ENCODE measurements at places on chromosomes 13 and 19. TPM values are rescaled to one million over a fixed set of nuclear protein-coding genes. Genes with fewer than 3 reads are reported as not detected.

DNA sequence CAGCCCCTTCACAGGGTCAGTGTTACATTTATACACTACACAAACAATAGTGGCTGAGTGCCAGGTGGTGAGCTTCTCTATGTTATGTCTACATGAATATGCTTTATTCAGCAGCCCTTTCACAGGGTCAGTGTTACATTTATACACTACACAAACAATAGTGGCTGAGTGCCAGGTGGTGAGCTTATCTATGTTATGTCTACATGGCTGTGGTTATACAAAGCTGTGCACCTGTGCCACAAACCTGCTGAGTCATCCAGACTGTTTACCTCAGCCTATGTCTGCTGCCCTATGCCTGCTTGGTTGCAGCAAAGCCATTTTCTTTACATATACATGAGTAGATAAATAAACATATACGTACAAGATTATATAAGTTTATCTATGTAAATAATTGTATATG is 76.5 kb downstream of the ZNF726 start:
- H3K27ac ChIP-seq: no peak overlapping the region
- no peaks in the 10 kb centered on the region for H3K36me3 ChIP-seq
- H3K4me3 ChIP-seq: no peak overlapping the region
- no peaks in the 10 kb centered on the region for H3K27me3 ChIP-seq
- no peak for DNase-seq
- H3K4me1 ChIP-seq: peaks cover 13% of the 10 kb centered on the region

- H3K36me3 ChIP-seq: no peaks in the 10 kb centered on the region
- no peak overlapping the region for H3K27ac ChIP-seq
- no peaks in the 10 kb centered on the region for H3K27me3 ChIP-seq
- no peaks in the 10 kb centered on the region for H3K4me1 ChIP-seq
- no peak overlapping the region for H3K4me3 ChIP-seq
- no peak for DNase-seq
Measured at GRCh38 chr13:78700121-78700910, 41.4 kb upstream of the OBI1 start.

DNA sequence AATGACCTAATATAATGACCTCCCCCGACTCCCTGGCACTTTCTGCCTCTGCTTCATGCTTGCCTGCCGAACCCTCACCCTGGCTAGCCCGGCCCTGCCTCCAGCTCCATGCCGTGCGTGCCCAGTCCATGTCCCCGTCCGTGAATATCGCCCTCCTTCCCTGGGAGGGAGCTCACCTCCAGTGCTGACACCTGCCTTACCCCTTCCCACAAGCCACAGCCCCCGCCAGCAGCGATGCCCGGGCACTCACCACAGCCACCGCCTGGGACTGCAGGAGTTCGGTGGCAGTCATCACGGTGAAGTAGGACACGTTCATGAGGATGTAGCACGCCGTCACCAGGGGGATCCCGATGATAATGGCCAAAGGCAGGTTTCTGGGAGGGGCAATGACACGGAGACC is 10.0 kb downstream of the SLC7A9 start:
- no peak for DNase-seq
- H3K4me1 ChIP-seq: no peaks in the 10 kb centered on the region
- no peaks in the 10 kb centered on the region for H3K36me3 ChIP-seq
- H3K4me3 ChIP-seq: no peak overlapping the region
- no peak overlapping the region for H3K27ac ChIP-seq
- H3K27me3 ChIP-seq: no peaks in the 10 kb centered on the region

DNA sequence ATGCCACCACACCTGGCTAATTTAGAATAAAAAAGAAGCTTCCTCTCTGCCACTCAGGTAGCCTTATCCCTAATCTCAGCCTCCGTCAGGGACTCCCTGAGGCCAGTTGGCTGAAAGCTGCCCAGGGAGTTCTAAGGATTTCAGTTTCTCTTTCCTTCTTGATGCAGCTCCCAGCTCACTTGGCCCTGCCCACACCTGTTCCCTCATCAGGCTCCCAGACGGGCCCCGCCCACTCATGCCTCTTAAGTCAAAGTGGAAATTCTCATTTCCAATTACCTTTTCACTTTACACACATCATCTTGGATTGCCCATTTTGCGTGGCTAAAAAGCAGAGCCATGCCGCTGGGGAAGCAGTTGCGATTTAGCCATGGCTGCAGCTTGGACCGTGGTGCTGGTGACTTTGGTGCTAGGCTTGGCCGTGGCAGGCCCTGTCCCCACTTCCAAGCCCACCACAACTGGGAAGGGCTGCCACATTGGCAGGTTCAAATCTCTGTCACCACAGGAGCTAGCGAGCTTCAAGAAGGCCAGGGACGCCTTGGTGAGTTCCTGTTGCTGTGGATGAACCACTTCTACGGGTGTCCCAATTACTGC is at the start of gene IFNL1:
Gene IFNL1, plus strand, starts transcription at position 353 of the 591 bp plus-strand sequence. Its CDS starts 15 bp downstream, at position 368.
- peaks cover 19% of the 10 kb centered on the region for H3K27me3 ChIP-seq
- no peaks in the 10 kb centered on the region for H3K36me3 ChIP-seq
- peak within 1 kb of the TSS; percentile 69 for H3K27ac ChIP-seq

GRCh38 chr13:44764302-44764692 is 188.2 kb upstream of the TSC22D1 start:
- no peak overlapping the region for H3K4me3 ChIP-seq
- peaks cover 3% of the 10 kb centered on the region for H3K27me3 ChIP-seq
- peaks cover 17% of the 10 kb centered on the region for H3K4me1 ChIP-seq
- no peak for DNase-seq
- H3K36me3 ChIP-seq: no peaks in the 10 kb centered on the region

- no peak for DNase-seq
- no peaks in the 10 kb centered on the region for H3K36me3 ChIP-seq
- H3K27ac ChIP-seq: no peak overlapping the region
- H3K4me1 ChIP-seq: no peaks in the 10 kb centered on the region
Measured at GRCh38 chr13:83592095-83592494, 290.2 kb downstream of the SLITRK1 start.

DNA sequence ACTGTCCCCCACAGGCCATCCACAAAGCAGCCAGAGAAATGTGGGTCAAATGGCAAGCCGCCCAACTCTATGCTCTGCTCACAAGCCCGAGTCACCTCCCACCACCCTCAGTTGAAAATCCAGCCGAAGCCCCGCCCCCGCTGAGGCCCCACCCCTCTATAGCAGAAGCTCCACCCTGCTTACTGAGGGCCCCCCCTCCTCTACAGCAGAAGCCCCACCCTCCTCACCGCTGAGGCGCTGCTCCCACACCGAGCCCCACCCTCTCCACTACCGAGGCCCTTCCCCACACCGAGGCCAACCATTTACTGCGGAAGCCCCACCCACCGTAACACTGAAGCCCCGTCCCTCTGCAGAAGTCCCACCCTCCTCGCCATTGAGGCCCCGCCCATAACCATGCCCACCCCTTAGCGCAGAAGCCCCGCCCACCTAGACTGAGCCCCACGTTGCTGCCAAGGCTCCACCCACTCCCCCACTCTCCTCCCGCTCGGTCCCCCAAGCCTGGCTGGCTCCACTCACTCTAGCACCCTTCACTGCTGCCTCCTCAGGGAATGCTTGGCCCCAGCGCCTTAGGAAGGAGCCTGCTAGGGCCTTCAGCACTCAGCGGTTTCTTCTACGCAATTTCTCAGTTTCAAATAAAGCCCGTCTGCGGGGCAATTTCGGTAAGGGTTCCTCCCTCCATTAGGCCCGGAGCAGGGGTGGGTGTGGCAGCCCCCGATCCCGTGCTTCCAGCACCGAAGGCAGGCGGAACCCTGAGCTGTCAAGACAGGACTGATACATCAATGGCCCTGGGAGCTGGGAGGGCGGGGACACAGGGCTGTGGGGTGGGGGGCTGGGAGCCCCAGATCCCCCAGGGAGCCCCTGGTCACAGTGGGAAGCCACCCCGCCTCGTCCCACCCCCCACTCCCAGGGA is 9.0 kb upstream of the MYDGF start:
- peak; percentile 25 for DNase-seq
- no peaks in the 10 kb centered on the region for H3K4me1 ChIP-seq
- H3K27me3 ChIP-seq: no peaks in the 10 kb centered on the region
- no peak overlapping the region for H3K4me3 ChIP-seq

DNA sequence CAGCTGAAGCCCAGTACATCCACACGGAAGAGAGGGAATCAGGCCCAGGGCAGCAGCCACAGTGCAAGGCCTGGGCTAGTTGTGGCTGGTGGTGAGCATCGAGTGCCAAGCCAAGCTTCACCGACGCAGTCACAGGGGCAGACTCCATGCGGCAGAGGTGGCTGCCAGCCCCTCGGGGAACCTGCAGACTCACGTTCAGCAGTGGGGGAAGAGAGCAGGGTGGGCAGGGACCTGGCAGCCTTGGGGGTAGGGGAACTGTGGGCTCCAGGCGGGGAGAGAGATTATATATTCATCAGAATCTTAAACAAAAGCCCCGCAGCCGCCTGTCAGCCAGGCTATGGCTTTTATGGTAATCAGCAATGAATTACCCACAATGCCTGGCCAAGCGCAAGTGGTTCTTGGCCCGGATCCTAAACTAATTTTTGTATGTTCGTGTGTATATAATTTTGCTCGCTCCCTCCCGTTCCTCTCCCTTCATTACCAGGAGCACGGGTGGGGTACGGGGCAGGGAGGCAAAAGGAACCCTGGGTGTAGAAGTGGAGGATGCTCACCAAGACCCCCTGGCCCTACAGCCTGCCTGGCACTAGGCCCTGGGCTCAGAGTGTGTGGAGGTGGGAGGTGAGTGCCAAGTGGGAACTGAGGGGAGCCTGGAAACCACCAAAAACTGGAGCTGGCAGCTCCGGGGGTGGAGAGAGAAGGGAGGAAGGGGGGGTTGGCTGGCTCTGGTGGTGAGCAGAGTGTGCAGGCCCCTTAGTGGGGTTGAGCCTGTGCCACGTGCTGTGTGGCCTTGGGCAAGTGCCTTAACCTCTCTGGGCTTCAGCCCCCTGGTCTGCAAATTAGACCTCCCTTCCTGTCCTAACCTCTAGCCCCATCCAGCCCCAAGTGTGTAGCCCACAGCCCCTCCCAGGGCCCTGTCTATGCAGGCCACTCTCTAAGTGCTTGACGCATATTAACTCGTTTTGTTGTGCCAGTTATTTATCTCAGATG is 31.9 kb downstream of the PTPRS start:
- H3K4me3 ChIP-seq: no peak overlapping the region
- no peak for DNase-seq
- H3K4me1 ChIP-seq: no peaks in the 10 kb centered on the region
- H3K36me3 ChIP-seq: no peaks in the 10 kb centered on the region
- peaks cover 7% of the 10 kb centered on the region for H3K27me3 ChIP-seq

GRCh38 chr13:110238818-110239195 is 68.2 kb downstream of the COL4A1 start:
- H3K27me3 ChIP-seq: peaks cover 18% of the 10 kb centered on the region
- no peak for DNase-seq
- no peak overlapping the region for H3K27ac ChIP-seq
- H3K36me3 ChIP-seq: no peaks in the 10 kb centered on the region
- no peak overlapping the region for H3K4me3 ChIP-seq

GRCh38 chr19:39265321-39265916 is 2.8 kb upstream of the IFNL2 start:
- H3K4me1 ChIP-seq: no peaks in the 10 kb centered on the region
- no peaks in the 10 kb centered on the region for H3K36me3 ChIP-seq
- DNase-seq: no peak
- H3K27me3 ChIP-seq: peaks cover 35% of the 10 kb centered on the region
- H3K27ac ChIP-seq: no peak overlapping the region

GRCh38 chr13:65638572-65639168 is 1591.5 kb downstream of the PCDH9 start:
- H3K27me3 ChIP-seq: no peaks in the 10 kb centered on the region
- no peak for DNase-seq
- no peaks in the 10 kb centered on the region for H3K36me3 ChIP-seq
- H3K4me3 ChIP-seq: no peak overlapping the region
- no peaks in the 10 kb centered on the region for H3K4me1 ChIP-seq
- H3K27ac ChIP-seq: no peak overlapping the region

- peaks cover 9% of the 10 kb centered on the region for H3K36me3 ChIP-seq
- no peak within 1 kb of the TSS for H3K27ac ChIP-seq
- no peak for DNase-seq
- no peak within 1 kb of the TSS for H3K4me3 ChIP-seq
- H3K4me1 ChIP-seq: peaks cover 29% of the 10 kb centered on the region
Measured at GRCh38 chr19:55149078-55150003, at the start of gene TNNT1. Gene TNNT1, minus strand, starts transcription at chr19:55149206. Its CDS starts 2,049 bp downstream, at chr19:55147157.

DNA sequence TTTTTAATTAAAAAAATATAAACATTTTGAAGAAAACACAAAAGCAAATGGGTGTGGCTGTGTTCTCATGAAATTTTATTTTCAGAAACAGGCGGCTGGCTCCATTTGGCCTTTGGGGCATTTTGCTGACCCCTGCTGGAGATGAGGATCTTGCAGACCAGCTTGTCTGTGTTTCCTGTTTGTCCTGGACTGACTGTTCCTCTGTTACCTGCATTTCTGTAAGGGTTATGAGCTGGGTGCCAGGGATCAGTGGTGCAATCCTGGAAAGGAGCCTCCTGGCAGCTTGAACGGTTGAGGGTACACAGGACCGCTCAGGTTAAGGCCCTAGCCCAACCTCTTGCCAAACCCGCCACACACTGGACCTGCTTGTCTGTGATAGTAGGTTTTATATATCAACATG is 49.9 kb downstream of the ZNF787 start:
- no peak overlapping the region for H3K4me3 ChIP-seq
- DNase-seq: no peak
- H3K4me1 ChIP-seq: peaks cover 10% of the 10 kb centered on the region
- H3K27me3 ChIP-seq: no peaks in the 10 kb centered on the region

DNA sequence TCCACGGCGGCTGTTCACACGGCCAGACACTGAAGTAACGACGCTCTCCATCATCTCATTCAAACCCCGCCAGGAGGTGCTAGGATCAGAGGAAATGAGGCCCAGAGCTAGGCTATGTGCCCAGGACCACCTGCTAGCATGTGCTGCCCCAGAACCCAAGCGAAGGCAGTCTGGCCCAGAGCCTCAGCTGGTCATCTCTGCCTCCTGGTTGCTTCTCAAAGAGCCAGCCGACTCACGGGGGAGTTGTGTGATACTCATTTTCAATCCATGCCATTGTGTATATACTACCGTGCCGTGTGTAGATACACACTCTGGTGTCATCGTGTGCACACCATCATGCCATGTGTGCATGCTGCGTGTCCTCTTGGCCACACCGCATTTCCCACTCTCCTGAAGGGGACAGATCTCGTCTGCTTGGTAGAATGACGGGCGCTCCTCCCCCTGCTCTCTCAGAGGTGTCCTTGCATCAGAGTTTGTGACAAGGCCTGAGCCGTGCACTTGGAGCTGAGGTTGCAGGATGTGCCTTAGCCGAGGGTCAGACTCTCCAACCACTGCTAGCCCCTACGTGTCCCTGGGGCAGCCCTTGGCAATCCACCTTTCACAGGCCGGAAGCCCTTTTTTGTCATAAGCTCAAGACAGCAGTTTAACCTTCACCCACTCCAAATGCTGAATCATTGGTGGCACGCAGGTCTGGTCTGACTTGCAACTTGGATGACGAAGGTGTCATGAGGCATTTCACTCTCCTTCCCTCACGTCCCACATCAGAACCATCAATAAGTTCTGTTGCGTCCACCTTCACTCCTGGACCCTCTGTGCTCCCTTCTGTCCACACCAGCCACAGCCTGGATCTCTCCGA is 130.4 kb downstream of the CRYL1 start:
- H3K27me3 ChIP-seq: no peaks in the 10 kb centered on the region
- peak; percentile 16 for DNase-seq
- no peak overlapping the region for H3K4me3 ChIP-seq
- no peaks in the 10 kb centered on the region for H3K36me3 ChIP-seq
- peaks cover 9% of the 10 kb centered on the region for H3K4me1 ChIP-seq
- no peak overlapping the region for H3K27ac ChIP-seq

The PSMD8 gene
- total RNA-seq: 187 TPM

The STXBP2 gene
- 162 TPM for total RNA-seq

The MTUS2 gene
- not detected for total RNA-seq

The ZNF543 gene
- total RNA-seq: 7.0 TPM

The CEACAM19 gene
- 0.34 TPM for total RNA-seq

The CCL25 gene
- 10.0 TPM for total RNA-seq

The IGFL1 gene
- not detected for total RNA-seq

The OXGR1 gene
- not detected for total RNA-seq

The ZNF573 gene
- total RNA-seq: 7.3 TPM

The SHC2 gene
- not detected for total RNA-seq

The CD70 gene
- 17.3 TPM for total RNA-seq

The KLK4 gene
- total RNA-seq: not detected

The KIR3DL1 gene
- not detected for total RNA-seq

The C13orf42 gene
- not detected for total RNA-seq

Measured in activated CD8-positive, alpha-beta T cell treated with anti-CD3 and anti-CD28 coated beads, Interleukin-2, amount 10 ng/mL, durations not matched to agents 7 days and 5 days (primary cell).